ENCODE measurements at places on chromosomes 6 and 20.

GRCh38 chr6:42387336-42387735, 64.4 kb downstream of the TRERF1 start:
- DNase-seq, result no peak

DNA sequence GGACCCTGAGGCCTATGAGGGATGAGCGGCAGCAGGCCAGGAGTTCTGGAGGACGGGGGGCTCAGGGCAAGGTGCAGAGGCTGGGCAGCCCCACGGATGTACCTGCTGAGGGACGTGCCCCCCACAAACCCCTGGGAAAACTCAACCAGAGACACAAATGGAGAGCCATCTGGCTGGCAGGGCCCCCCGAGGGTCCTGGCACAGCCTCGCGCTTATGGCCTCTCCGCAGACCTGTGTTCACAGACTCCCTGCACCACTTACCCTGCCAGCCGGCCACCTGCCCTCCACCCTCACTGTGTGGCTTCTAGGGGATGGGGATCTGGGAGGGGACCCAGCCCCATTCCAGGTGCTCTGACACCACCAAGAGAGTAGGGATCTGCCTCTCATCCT, 3.4 kb upstream of the ZBTB46 start:
- DNase-seq, result peak; percentile 51

- DNase-seq, result peak; percentile 80
Measured at GRCh38 chr6:146905181-146905704, 299.0 kb upstream of the STXBP5 start.

DNA sequence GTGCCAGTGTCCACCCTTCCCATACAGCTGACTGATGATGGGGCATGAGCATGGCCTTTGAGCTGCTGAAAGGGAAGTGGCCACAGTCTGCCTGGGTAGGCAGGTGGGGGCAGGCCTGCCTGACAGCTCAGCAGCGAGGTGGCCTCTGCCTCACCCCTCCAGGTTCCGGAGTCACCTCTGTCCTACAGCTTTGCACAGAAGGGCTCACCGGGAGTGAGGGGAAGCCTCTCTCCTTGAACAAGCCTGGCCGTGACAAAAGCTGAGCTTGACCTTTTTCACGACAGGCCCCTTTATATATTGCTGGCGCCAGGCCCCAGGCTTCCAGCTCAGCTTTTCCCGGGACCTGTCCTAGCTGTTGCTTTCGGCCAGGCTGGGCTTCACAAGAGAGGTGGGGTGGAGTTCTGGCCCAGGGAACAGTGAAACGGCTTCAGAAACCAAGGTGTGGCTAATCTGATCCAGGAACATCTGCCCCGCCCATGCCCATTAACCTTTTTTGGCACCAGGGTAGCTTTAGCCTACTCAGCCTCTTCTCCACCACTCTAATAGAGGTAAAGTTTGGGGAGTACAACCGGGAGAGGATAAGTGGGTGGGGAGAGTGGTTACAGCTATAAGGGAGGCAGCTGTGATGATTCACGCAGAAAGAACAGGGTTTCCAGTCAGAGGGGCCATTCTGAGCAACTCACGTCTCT, 42.9 kb downstream of the C6orf132 start:
- DNase-seq, result no peak

DNA sequence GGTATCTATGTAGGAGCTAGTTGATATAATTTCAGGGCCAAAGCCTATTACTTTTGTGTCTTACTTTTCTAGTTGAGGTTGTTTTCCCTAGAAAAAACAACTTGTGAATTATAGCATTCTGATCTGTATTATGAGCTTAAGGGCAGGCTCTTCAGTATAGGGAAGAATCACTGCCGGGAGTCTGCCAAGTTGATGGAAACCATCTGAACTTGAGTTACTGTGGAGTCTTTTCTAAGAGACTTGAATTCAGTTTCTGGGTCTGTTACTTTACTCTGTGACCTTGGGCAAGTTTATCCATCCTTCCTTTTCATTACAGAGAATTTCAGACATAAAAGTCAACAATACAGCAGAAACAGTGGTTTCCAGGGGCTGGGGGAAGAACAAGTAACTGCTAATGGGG, 2.1 kb upstream of the CASS4 start:
- DNase-seq, result no peak

DNA sequence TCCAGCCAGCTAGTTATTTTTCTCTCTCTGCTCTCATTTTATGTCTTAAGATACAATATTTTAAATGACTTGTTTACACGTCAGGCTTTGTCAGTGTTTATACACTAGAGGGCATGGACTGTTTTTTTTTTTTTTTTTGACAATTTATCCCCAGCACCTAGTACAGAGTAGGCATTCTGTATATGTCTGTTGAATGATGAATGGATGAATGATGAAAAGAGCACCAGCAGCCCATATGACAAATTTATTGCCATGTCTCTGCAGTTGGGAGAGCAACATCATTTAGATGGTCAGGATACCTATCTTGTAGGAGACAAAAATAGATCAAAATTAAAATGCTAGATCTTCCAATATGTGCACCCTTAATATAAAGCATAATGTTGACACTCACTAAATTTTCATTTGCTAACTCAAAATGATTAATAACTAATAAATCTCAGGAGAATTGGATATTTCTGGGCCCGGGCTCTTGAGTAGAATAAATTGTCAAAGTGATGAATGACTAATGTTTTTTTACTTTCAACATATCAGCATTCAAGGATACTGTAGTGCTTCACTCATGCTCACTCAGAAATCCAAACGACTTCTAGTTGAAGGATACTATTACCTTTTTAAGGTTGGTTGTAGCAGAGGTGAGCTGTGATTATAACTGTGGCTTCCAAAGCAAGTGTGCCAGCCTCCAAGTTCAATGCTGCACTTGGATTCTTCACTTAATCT, 200.0 kb downstream of the PHACTR1 start:
- DNase-seq, result no peak

GRCh38 chr6:55052846-55053245, 121.5 kb upstream of the HCRTR2 start:
- DNase-seq, result no peak

- no peak for DNase-seq
Measured at GRCh38 chr6:108130262-108130661, 35.6 kb upstream of the NR2E1 start.

GRCh38 chr20:4973330-4974097, 27.8 kb downstream of the SLC23A2 start:
- no peak for DNase-seq

GRCh38 chr6:167954151-167954550, 43.3 kb upstream of the KIF25 start:
- DNase-seq, result no peak

DNA sequence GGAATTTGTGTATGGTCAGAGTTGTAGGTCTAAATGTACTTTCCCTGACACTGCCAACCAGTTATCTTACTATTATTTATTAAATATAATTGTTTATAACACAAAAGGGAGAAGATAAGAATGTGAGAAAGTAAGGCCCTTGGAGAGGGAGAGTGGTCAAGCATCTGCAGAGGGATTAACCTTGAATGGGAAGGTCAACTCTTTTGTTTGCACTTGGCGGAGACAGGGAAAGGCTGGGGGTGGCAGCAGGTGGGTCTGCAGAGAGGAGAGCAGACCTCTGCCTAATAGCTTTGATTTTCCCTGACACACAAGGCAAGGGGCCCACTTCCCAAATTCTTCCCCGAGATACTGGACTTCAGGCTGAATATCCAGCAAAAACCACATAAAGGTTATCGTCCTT, 4.2 kb downstream of the LRP11 start:
- DNase-seq, result no peak

GRCh38 chr6:3230256-3230882, 2.9 kb upstream of the TUBB2B start:
- DNase-seq, result no peak

- DNase-seq, result no peak
Measured at GRCh38 chr6:6771224-6771945, 182.9 kb downstream of the LY86 start.

- no peak for DNase-seq
Measured at GRCh38 chr6:75748743-75749538, at the start of gene MYO6. MYO6 (plus strand) TSS chr6:75749239; CDS start chr6:75817548, 68,309 bp downstream.

DNA sequence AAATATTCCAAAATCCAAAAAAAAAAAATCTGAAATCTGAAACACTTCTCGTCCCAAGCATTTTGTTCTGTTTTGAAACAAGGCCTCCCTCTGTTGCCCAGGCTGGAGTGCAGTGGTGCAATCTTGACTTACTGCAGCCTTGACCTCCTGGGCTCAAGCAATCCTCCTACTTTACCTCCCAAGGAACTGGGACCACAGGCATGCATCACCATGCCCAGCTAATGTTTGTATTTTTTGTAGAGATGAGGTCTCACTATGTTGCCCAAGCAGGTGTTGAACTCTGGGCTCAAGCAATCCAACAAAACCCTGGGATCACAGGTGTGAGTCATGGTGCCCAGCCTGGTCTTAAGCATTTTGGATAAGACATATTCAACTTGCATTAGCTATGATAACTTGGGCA, 13.6 kb downstream of the SESN1 start:
- DNase-seq, result no peak

DNA sequence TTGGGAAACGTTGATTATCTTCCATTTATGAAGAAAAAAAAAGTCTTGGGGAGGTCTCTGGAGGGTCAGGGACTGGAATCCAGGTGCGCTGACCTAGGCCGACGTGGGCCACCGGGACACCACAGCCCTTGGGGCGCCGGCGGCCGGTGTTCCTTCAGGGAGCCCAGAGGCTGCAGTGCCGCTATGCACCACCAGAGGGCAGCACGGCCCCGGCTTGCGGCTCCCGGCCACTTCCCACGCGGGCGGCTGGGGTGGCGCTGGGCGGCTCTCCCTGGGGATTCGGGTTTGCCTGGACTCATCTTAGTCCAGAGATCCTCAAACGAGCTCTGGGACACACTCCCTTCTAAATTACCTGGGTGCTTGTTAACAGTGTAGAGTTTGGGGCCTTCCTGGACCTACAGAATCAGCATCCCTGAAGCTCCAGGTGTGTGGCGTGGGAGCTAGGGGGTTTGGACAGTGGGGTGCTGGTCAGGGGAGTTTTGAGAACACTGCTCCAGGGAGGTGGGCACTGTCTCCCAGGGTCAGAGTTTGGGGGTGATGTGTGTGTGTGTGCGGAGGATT, 23.0 kb upstream of the GTSF1L start:
- DNase-seq, result no peak

GRCh38 chr6:22294301-22294700, 2.5 kb downstream of the PRL start:
- no peak for DNase-seq

- DNase-seq, result no peak
Measured at GRCh38 chr6:111418971-111419693, 63.9 kb downstream of the REV3L start.

- no peak for DNase-seq
Measured at GRCh38 chr20:5863040-5863833, 87.1 kb downstream of the TRMT6 start.

- DNase-seq, result no peak
Measured at GRCh38 chr20:63124782-63125580, 91.0 kb downstream of the YTHDF1 start.

DNA sequence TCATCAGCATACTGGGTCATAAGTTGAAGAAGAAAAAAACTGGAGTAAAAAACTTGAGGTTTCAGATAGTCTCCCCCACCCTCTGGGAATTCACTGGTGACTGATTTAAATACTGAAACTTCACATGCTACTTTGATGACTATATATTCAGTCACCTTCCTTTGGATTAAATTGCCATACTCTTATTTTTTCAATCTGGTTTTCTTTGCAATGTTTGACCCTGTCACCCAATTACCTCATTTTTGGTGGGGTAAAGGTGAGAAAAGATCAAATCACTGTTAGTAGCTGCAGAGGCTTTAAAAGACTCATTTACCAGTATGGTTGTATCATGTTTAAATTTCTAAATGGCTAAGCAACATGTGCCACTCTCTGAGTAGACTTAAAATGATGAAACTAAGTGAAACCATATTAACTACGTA, 862.7 kb upstream of the FLRT3 start:
- DNase-seq, result no peak

GRCh38 chr20:19855416-19855815, 97.4 kb downstream of the RIN2 start:
- DNase-seq, result no peak

DNA sequence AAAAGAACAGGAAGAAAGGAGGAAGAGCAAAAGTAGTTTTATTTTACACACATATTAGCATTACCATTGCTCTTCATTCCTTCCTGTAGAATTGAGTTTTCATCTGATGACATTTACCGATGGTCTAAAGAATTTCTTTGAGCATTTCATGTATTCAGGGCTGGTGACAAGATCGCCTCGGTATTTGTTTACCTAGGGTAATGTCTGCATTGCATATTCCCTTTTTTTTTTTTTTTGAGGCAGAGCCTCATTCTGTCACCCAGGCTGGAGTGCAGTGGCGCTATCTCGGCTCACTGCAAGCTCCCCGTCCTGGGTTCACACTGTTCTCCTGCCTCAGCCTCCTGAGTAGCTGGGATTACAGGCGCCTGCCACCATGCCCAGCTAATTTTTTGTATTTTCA, 19.3 kb downstream of the RAB22A start:
- no peak for DNase-seq

GRCh38 chr20:51763965-51764602, 4.1 kb downstream of the ATP9A start:
- DNase-seq, result no peak

GRCh38 chr20:62051144-62051543, 14.5 kb downstream of the TAF4 start:
- DNase-seq, result no peak

DNA sequence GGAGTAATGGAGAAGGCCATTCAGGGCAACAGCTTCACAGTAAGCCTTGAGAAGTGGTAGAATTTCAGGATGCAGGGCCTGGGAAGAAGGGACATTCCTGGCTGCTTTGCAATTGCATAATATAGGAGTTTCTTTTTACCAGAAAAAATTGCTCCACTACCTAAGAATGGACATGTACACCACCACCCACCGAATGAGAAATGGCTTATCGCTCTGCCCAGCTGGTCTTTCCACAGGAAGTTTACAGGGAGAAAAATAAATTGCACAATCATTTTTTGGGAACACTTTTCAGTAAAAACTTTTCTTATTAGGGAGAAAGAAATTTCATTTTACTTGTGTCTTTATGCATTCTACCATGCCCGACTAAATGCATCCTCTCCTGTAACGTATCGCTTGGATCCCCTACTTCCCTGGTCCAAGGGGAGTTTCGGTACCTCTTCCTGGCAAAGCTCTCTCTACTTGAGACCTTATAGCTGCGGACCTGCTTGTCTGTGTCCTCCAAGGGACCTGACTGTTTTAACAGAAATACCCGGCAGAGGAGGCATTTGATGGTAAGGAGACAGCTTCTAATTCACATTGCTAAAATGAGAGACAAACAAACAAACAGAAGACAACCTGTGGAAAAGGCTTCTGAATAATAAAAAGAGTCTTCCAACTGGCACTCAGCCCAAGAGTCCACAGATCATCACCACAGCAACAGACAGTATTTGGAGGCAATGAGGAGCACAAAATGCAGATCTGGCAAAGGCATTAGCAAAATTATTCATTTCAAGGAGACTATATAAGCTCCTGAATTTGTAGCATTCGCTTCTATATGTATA, 54.2 kb downstream of the MAP3K5 start:
- no peak for DNase-seq

Data from NCI-H446 treated with DMSO at 0.1 percent for 48 hours (cell line).